ENCODE measurements at places on chromosomes 5 and 9.

DNA sequence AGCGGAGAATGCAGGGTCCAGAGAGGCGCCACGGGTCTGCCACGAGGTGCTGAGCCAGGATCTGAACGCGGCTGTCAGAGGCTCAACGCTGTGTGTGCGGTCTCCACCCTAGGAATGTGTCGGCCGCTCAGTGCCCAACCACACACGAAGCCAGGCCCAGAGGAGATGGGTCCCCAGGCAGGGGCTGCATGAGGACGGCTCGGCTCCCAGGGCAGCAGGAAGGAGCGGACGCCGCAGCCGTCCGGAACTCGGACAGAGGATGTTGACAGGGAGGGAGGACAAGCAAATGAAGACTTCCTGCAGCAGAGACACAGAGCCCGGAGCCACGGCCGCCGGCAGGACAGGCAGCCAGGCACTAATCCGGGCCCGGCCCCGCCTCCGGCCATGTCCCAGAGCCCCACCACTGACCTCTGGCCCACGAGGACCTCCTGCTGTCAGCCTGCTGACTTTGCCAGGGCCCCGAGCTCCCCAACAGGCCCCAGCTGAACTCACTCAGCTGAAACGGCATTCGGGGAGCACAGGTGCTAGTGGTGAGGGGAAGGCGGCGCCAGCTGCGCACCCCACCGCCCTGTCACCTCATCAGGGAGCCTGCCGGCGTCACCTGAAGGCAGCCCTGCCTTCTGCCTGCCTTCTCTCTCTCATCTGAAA is 12.7 kb downstream of the VAV2 start:
- DNase-seq: peak; percentile 64

- DNase-seq: no peak
Observed at GRCh38 chr9:137676998-137677397, 58.2 kb downstream of the EHMT1 start.

GRCh38 chr9:137441289-137441934 is at the start of gene ENTPD8:
Gene ENTPD8, minus strand, starts transcription at chr9:137441357. Its CDS starts 3,072 bp downstream, at chr9:137438285.
- peak; percentile 95 for DNase-seq

- DNase-seq: no peak
Observed at GRCh38 chr9:134444038-134444315, 117.7 kb downstream of the RXRA start.

GRCh38 chr5:175690025-175690424 is 32.2 kb downstream of the HRH2 start:
- DNase-seq: no peak

GRCh38 chr9:81411961-81412360 is 277.4 kb downstream of the TLE1 start:
- DNase-seq: no peak

DNA sequence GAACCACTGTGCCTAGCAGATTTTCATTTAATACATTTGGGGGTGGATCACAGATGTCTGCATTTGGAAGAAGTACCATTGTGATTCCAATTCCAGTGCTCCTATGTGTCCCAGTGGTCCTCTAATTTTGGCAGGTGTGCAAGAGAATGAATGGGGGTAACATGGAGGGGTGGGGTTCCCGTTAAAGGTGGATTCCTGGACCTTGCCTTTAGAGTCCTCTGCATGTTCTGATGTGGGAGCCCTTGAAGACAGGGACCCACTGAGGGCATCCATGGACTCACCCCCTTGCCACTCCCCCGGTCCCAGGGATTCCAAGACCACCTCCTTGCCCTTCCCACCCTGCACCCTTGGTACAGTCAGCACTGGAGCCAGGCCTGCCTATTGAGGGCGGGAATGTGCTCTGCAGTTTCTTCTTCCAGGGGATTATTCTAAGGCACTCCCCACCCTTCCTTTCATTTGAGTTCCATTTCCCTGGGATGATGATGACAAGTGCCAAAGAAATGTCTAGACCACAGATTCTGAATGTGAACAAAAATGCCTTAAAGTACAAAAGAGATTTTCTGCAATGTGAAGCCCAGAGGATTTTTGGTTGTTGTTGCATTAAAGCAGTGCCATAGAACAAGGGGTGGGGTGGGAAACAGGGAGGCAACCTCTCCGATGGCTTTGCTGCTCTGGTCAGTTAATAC is 119.4 kb upstream of the PTCH1 start:
- no peak for DNase-seq

DNA sequence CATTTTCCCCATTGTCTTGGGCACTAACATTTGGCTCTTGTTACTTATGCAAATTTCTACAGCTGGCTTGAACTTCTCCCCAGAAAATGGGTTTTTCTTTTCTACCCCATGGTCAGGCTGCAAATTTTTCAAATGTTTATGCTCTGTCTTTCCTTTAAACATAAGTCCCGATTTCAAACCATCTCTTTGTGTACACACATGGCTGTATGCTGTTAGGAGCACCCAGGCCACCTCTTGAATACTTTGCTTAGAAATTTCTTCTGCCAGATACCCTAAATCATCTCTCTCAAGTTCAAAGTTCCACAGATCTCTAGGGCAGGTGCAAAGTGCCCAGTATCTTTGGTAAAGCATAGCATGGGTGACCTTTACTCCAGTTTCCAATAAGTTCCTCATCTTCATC is 45.6 kb downstream of the NLN start:
- no peak for DNase-seq

- no peak for DNase-seq
Observed at GRCh38 chr5:151721087-151721646, 34.5 kb upstream of the SPARC start.

GRCh38 chr5:2532809-2533208 is 218.7 kb downstream of the IRX2 start:
- DNase-seq: no peak

- DNase-seq: no peak
Observed at GRCh38 chr5:167180906-167181305, 1110.5 kb upstream of the WWC1 start.

DNA sequence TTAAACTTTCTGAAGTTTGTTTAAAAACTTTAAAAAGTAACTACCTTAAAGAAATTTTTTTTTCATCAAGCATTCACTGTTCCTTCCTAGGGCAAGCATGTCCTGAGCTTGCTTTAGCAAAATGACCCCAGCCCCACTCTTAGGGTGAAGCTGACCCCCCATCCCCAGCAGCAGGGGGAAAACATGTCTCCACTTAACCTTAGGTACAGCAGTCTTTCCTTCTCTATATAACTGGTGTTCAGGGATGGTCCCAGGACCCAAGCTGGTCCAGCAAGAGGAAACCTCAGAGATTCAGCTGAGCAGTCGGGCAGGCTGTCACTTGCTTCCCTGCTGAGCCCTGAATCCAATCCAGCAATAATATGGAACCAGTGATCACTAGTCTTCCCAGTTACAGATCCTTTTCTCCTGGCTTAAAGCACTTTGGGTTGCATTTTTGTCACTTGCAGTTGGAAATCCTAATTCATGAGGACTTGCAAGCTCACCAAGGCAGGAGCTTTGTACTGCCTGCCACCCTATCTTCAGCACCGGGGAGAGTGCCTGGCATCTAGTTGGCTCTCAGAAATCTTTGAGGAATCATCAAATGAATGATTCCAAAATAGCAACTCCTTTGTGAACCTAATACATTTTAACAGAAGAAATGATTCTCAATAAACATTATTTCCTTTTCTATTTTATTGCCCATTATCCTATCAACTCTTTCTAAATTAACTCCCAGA is 91.2 kb downstream of the FSTL4 start:
- no peak for DNase-seq

DNA sequence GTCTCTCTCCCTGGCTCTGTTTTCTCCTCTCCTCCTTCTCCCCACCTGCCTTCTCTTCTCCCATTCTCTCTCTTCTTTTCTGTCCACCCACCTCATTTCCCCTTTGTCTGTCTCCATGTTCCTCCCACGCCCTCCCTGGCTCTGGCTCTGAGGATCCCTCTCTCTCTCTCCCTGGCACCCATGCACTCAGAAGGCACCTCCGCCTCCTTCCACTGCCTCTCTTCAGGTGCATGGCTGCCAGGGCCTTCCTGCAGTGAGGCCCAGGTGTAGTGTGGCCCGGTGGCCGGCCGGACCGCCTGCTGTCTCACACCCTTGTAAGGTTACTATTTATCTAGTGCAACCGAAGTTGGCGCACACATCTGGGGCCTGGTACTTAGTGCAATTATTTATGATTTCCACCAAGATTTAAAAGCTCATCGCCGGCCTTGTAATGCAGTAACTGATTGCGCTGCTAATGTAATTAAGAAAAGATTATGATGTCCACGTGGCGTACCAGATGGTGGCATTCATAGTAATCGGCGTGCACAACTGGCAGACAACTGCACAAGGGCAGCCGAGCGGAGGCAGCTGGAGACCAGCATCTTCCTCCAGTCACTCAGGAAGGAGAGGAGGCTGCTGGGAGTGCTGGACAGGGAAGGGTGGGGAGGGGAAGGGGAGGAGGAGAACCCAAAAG is 50.4 kb upstream of the MVB12B start:
- DNase-seq: peak; percentile 42

DNA sequence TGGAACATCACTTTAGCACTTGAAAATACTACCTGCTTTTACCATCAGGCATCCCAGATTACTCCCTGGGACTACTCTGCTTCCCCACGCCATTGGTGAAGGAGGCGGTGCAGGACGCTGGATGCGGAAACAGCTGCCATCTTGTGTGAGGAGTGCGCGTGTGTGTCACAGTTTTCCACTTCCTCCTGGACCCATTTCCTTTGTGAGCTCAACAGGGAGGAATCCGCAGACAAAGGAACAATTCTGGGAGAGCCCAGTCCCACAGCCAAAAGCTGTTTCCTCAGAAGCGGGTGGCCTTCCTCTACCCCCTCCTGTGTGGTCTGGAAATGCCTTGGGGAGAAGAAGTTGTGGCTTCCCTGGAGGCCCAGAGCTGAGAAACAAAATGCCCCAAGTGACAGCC is 16.8 kb downstream of the AFAP1L1 start:
- DNase-seq: no peak

- DNase-seq: no peak
Observed at GRCh38 chr5:107538331-107538730, 132.4 kb downstream of the EFNA5 start.

DNA sequence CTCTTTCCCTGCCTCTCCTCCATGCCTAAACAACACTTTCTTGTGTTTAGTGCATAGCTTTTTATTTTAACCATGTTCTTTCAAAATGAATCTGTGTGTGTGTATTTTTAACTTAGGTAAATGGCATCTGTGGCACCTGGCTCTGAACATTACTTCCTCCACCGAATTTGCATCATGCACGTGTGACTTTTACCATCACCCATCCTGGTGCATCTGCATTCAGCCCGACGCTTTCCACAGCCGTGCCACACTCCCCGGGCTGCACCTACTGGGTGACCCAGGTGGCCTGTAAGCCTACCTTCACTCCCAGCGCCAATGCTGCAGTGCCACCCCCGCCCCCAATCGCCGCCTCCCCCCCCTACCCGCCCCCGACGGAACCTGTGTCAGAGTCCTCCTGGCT is 12.7 kb upstream of the FCN1 start:
- no peak for DNase-seq

GRCh38 chr5:56289602-56289987 is 56.5 kb upstream of the ANKRD55 start:
- DNase-seq: no peak

DNA sequence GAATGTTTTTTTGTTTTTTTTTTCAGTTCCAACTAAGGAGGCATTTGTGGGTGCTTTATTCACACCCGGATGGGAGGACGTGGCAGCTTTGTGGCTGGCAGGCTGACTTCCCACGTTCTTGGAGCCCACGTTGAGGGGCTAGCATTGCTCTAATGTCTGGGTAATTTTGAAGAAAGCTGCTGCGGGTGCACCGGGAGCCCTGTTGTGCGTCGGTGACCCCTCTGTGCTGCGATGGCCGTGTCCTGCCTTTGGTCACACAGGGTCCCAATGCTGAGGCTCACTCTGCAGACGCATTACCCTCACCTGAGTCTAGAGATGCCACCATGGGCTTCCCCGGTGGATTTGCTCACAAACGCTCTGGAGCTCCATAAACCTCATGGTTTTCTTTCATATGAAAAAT is 34.2 kb downstream of the NDUFS6 start:
- DNase-seq: no peak

- DNase-seq: no peak
Observed at GRCh38 chr9:70044490-70045307, 1.1 kb downstream of the MAMDC2 start.

- DNase-seq: no peak
Observed at GRCh38 chr9:105396441-105396840, 51.4 kb upstream of the FSD1L start.

DNA sequence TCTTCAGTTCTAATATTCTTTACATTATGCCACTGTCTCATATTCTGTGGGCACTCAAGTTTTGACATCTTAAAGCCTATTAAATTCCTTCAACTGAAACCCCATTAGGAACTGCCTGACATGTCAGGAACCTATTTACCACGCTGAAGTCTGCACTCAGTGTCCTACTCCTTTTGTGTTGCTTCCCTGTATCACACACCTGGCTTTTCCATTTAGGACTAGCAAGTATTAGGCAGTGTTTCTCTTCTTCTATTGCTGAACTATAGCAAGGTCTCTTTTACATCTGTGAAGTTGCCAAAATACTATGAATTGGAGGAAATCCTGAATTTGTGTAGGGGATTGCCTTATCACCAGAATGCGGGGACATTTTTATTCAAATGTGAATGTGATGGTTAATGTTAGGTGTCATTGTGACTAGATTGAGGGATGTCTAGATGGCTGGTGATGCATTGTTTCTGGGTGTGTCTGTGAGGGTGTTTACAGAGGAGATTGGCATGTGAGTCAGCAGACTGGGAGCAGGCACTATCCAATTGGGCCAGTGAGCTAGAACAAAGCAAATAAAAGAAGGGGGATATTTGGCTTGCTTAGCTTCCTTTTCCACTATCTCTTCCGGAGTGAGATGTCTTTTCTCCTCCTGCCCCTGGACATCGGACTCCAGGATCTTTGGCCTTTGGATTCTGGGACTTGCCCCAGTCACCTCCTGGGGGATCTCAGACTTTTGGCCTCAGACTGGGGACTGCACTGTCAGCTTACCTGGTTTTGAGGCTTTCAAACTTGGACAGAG is 21.2 kb upstream of the VCAN start:
- DNase-seq: no peak

GRCh38 chr5:115767424-115767823 is 49.0 kb downstream of the CDO1 start:
- no peak for DNase-seq

DNA sequence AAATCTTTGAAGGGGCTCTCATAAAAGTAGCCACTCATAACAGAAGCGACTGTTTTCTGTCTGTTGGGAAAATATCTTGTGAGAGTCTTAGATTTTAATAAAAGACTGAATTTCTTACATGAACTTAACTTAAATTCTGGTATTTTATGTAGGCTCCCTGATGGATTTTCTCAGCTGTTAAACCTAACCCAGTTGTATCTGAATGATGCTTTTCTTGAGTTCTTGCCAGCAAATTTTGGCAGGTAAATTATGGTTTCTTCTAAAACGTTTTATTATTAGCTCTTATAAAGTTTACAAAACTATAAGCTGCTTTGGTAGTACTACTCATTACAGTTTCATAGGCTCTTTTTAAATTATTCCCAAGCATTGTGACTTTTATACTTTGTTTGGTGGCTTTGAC is 87.0 kb downstream of the ERBIN start:
- no peak for DNase-seq

Measured in WERI-Rb-1 (cell line).